ENCODE measurements at places on chromosomes 2 and 18.

DNA sequence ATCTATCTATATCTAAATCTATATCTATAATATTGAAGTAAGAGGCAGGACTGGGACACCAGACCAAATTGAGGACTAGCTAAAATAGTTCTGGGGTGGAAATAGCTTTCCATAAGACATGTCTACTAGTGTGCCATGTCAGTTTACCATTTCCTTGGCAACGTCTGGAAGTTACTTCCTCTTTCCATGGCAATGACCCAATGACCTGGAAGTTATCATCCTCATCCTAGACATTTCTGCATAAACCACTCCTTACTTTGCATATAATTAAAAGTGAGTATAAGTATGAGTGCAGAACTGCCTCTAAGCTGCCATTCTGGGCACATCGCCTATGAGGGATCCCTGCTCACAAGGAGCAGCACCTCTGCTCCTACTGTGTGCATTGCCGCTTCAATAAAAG is 734.0 kb upstream of the GCFC2 start:
- no peak for DNase-seq

DNA sequence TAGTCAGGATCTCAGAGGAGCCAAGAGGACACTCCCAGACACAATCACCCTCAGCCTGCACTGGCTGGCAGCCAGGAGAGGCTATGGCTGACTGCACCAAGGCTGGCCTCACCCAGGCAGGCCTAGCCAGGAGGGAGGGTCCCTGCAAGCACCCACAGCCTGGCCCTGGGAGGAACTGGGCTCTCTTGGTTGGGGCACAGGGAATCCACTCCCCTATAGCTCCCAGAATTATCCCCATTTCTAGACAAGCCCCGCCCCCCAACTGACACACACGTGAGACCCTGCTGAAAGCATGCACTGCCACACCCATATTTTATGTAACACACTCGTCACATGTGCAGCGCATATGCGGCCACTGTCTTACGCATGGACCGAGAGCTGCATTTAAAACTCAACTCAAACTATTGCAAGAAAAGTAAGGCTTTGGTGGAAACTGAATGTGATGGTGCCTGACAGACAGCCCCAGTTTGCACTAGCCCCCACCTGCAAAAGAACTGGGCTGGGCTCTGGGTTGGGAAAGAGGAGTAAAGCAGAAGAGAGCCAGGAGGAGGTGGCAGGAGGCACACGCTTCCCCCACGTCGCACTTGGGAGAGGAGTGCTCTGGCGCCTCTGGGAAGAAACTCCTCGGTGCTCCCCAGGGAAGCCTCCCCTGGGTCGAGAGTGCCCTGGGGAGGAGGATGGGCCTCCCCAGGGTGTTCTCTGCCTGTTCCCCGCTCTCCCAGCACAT is 28.9 kb upstream of the ARHGEF4 start:
- no peak for DNase-seq

DNA sequence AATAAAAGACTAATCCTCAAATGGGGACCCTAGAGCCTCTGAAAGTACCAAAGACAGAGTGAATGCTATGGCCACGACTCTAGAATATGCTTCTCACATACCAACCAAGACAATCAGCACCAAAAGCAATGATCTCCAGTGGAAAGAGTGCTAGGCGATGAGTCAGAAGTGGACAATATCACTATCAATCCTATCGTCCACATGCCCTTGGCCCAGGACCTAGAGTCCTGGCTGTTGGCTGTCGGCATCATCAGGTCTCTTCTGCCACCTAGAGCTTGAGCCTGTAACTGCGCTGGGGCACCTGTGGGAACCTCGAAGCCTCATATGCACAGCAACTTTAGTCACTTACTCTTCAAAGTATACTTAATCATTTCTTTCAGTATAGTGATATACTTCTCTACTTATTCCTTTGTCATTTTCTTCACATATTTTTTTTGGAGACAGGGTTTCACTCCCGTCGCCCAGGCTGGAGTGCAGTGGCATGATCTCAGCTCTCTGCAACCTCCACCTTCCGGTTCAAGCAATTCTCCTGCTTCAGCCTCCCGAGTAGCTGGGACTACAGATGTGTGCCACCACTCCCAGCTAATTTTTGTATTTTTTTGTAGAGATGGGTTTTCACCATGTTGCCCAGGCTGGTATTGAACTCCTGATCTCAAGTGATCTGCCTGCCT is 29.7 kb downstream of the NOL10 start:
- DNase-seq = no peak

- DNase-seq = no peak
Observed at GRCh38 chr2:4528246-4528645, 824.9 kb downstream of the DCDC2C start.

GRCh38 chr2:130823886-130824491 is 12.7 kb upstream of the ARHGEF4 start:
- DNase-seq = no peak

DNA sequence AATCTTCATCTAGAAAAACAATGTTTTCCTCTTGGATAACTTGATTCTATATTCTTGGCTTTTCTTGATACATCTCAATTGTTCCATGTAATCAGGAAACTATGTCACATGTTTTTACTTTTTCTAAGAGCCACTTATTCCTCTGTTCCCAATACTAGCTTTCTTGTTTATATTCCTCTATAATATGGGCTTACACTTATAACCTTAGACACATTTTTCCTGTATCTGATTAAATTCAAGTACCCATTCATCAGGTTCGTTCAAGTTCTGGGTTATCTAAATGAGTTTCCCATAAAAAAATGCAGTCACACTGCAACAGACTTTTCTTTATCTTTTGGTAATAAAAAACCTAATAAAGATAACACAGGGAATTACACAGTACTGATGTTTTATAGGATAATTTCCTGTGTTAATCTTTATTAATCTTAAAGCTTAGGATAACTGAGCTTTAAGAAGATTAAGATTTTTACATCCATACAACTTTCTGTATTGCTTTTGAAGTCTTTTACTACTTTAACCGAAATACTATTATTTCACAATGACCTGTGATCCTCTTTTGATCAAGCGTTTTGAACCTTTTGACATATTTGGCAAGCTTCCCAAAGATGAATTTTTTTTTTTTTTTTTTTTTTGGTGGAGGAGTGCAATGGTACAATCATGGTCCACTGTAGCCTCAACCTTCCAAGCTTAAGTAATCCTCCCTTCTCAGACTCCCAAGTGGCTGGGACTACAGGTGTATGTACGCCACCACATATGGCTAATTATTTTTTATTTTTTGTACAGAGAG is 44.3 kb upstream of the C2orf66 start:
- no peak for DNase-seq

GRCh38 chr2:85915606-85916303 is 27.0 kb upstream of the ST3GAL5 start:
- no peak for DNase-seq

DNA sequence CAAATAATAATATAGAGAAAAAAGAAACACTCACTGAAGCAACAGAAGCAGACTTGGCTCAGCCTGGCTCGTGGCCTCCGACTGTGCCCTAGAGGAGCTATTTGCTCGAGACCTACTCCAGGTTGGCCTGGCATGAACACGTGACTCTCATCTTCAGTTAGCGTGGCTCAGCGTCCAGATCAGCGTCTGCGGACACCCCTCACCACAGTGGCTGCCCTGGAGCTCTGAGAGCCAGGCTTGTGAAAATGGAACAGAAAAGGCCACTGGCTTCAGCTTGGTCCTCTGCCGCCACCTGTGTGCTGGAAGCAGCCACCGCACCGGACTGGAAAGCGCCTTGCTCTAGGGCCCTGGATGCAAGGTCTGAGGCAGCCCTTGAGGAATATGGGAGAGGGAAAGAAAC is 1184.0 kb upstream of the GYPC start:
- no peak for DNase-seq

Measured in urinary bladder (tissue), 4 donors.